Karpas-422 (cell line): ENCODE measurements at places on chromosomes 5 and 9. TPM values are rescaled to one million over a fixed set of nuclear protein-coding genes. Genes with fewer than 3 reads are reported as not detected.
A peak's percentile ranks its signal among the peaks of the same experiment; 100 is the strongest.

DNA sequence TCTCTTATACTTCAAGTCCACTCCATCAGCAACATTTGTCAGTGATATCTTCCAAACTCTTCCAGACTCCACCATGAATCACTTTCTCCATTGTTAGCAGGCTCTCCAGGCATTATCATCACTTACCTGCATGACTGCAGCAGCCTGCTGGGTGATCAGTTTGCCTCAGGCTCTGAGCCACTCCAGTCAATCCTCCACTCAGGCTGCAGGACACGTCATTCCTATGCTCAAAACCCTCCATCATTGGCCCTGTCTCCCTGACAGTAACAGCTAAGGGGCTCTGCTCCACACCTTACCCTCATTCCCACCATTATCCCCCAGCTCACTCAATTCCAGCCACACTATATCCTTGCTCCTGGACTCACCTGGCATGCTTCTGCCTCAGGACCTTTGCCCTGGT, 10.7 kb downstream of the DIRAS2 start:
- H3K27ac ChIP-seq, result no peak overlapping the region
- no peaks in the 10 kb centered on the region for H3K36me3 ChIP-seq
- H3K27me3 ChIP-seq, result no peaks in the 10 kb centered on the region
- no peak for DNase-seq

GRCh38 chr5:4977416-4978110, 162.6 kb upstream of the ADAMTS16 start:
- no peak for DNase-seq
- no peak overlapping the region for H3K27ac ChIP-seq
- no peaks in the 10 kb centered on the region for H3K27me3 ChIP-seq
- H3K4me1 ChIP-seq, result no peaks in the 10 kb centered on the region
- H3K4me3 ChIP-seq, result no peak overlapping the region

- no peak within 1 kb of the TSS for H3K4me3 ChIP-seq
- no peaks in the 10 kb centered on the region for H3K27me3 ChIP-seq
- no peak for DNase-seq
- no peaks in the 10 kb centered on the region for H3K36me3 ChIP-seq
- no peaks in the 10 kb centered on the region for H3K4me1 ChIP-seq
- no peak within 1 kb of the TSS for H3K27ac ChIP-seq
Measured at GRCh38 chr5:140881889-140882590, at the start of gene PCDHA13. Gene PCDHA13 (plus strand): TSS chr5:140882124. CDS start chr5:140882269, 145 bp downstream.

DNA sequence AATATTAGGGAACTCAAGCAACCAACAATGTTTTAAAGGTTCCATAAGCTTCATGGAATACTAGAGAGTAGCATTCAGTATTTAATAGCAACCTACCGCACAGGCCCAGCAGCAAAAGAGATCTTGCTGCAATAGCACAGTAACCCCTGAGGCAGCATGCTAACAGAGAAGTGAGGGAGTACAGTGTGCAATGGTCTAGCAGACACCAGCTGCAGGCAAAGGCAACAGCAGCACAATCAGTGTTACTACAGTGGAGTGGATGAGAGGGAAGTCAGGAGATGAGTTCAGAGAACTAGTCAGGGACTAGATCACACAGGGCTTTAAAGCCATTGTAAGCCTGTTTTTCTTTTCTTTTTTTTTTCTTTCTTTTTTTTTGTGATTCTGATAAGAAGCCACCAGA, 2.8 kb downstream of the TICAM2 start:
- peak; percentile 46 for DNase-seq
- H3K4me3 ChIP-seq, result no peak overlapping the region
- H3K27ac ChIP-seq, result no peak overlapping the region

The GTF3C5 gene
- total RNA-seq, result 26.8 and 54.8 TPM in 2 replicates

DNA sequence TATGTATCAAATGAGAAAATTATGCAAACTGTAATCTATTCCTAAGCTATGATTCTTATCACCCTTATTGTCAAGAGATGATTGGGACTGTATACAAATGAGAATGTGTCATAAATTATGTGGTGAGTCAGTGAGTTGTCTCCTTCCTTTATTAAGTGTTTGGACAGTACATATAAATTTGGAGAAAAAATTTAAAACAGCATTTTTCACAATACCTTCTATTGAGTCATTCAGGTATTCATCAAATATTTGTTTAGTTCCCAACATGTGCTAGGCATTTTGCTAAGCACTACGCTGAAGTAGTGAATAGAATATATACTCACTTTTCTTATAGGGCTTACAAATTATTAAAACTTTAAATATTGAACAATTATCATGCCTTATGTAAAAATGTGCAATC, 36.3 kb upstream of the PTPRD start:
- H3K4me1 ChIP-seq, result no peaks in the 10 kb centered on the region
- no peaks in the 10 kb centered on the region for H3K36me3 ChIP-seq
- H3K4me3 ChIP-seq, result no peak overlapping the region
- no peak overlapping the region for H3K27ac ChIP-seq

The HAND1 gene
- not detected in 2 replicates for total RNA-seq

The PCDHGA6 gene
- 10.9 and 14.5 TPM in 2 replicates for total RNA-seq

DNA sequence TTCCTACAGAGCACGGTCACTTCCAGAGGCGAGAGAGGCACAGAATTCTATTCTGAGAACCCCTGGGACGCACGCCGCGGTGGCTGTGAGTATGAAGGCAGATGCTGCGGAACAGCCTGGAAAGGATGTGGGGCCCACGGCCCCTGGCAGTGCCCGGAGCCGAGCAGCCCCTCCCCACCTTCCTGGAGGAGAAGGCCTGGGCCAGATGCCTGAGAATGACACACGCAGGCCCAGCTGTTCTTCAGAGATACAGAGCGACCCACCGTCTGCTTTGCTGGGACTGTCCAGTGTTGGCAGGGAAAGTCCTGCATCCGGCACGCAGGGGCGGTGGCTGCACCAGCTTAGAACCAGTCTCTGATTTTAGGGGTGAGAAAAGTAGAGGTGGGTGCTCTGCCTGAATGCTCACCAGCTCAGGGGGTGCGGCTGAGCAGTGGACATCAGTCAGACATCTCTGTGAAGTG, 116.7 kb upstream of the LPCAT1 start:
- H3K4me3 ChIP-seq, result no peak overlapping the region
- H3K27me3 ChIP-seq, result no peaks in the 10 kb centered on the region
- no peaks in the 10 kb centered on the region for H3K36me3 ChIP-seq
- DNase-seq, result no peak
- H3K4me1 ChIP-seq, result peaks cover 7% of the 10 kb centered on the region
- H3K27ac ChIP-seq, result no peak overlapping the region

The SLC6A3 gene
- not detected in 2 replicates for total RNA-seq

GRCh38 chr5:116176121-116176520, 91.3 kb downstream of the COMMD10 start:
- H3K36me3 ChIP-seq, result no peaks in the 10 kb centered on the region
- no peak overlapping the region for H3K4me3 ChIP-seq
- no peak overlapping the region for H3K27ac ChIP-seq
- H3K4me1 ChIP-seq, result no peaks in the 10 kb centered on the region
- no peak for DNase-seq

The REXO4 gene
- total RNA-seq, result 10.5 and 41.9 TPM in 2 replicates

GRCh38 chr9:123541411-123541810, 185.4 kb downstream of the CRB2 start:
- H3K27ac ChIP-seq, result no peak overlapping the region
- H3K27me3 ChIP-seq, result no peaks in the 10 kb centered on the region
- DNase-seq, result no peak
- H3K4me3 ChIP-seq, result no peak overlapping the region

DNA sequence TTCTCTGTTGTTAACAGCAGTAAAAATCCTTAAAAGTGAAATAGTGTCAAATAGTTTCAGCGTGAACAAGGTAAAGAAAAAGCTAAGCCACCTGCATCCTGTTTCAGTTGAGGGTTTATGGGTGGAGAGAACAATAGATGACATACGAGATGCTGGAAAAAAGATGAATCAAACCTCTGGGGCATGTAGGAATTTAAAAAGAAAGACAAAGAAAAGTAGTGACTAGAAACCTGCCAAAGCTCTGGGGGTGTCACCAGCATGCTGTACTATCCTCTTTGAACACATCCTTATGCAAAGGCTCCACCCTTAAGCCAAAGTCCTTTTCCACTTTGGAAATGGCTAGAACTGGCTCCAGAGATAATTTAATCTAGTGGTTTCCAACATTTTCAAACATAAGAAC, 22.2 kb downstream of the SCAI start:
- no peak overlapping the region for H3K4me3 ChIP-seq
- H3K27ac ChIP-seq, result no peak overlapping the region
- H3K27me3 ChIP-seq, result no peaks in the 10 kb centered on the region
- DNase-seq, result no peak

- peak; percentile 65 for DNase-seq
- H3K36me3 ChIP-seq, result no peaks in the 10 kb centered on the region
- H3K4me1 ChIP-seq, result peaks cover 40% of the 10 kb centered on the region
- H3K27me3 ChIP-seq, result no peaks in the 10 kb centered on the region
Measured at GRCh38 chr9:37392272-37392671, 30.2 kb upstream of the GRHPR start.

GRCh38 chr9:138096519-138096845, 218.9 kb downstream of the CACNA1B start:
- H3K27ac ChIP-seq, result no peak overlapping the region
- no peaks in the 10 kb centered on the region for H3K36me3 ChIP-seq
- no peak for DNase-seq
- H3K4me1 ChIP-seq, result no peaks in the 10 kb centered on the region

DNA sequence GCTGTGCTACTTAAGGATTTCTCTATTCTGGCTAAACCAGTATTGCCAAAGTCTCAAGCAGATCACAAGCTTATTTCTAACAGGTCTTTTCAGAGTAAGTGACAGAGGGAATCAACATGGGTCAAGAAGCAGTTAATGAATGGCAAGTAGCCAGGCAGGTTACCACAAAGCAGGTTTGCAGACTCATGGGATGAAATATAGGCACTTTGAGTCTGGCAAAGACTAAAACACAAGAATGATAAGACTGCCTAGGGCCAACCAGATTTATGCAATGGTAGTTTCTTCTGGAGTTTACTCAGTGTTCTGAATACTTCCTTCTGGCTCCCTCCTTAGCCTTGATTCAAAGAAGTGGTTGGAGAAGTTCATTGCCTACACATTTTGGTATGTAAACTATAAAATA, 3.6 kb downstream of the HMGCS1 start:
- H3K36me3 ChIP-seq, result peaks cover 56% of the 10 kb centered on the region
- peak overlapping the region; percentile 98 for H3K4me3 ChIP-seq
- H3K27me3 ChIP-seq, result no peaks in the 10 kb centered on the region
- H3K27ac ChIP-seq, result peak overlapping the region; percentile 94
- peaks cover 79% of the 10 kb centered on the region for H3K4me1 ChIP-seq
- no peak for DNase-seq

The SHISAL2B gene
- not detected in 2 replicates for total RNA-seq

The SLC6A18 gene
- not detected in 2 replicates for total RNA-seq

The QRFP gene
- total RNA-seq, result not detected in 2 replicates

The TPM2 gene
- total RNA-seq, result 0.19 TPM in 1 of 2 replicates, not detected in the other
